ENCODE measurements at places on chromosomes 11 and 22.

DNA sequence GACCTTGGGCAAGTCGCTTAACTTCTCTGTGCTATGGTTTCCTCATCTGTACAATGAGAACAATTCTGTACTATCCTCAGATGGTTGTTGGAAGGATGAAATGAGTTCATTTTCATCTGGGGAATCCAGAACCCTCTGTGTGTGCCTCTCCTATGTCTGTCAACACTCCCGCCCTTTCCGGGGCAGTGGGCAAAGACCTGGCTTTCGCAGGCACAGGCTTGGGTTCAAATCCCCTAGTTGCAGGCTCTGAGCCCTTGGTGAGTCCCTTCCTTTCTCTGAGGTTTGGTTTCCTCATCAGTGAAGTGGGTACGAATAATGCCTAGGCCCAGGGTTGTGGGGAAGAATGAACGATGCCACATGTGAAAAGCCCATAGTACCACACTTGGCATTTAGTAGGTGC lies 6.0 kb downstream of the PNPLA5 start:
- DNase-seq: no peak

- DNase-seq: no peak
These were observed 38.8 kb upstream of the PHF21A start for GRCh38 chr11:46160100-46160499.

DNA sequence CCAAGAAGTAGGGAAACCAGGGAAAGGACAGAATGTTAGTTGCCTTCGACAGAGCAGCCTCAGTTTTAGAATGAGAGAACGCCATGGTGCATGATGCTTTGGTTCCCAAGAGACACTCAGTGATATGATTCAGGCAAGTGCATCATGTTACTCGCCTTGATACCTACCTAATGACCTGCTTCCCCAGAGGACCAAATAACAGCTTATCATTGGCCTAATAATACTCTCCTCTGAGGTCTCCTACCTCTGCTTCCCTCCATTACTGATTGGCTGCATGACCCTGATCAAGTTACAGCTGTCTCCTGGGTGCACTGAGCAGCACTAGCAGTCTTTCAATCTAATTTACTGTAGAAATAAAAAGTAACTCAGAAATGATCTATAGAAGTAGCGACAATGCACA lies 979.7 kb upstream of the FAT3 start:
- DNase-seq: no peak

DNA sequence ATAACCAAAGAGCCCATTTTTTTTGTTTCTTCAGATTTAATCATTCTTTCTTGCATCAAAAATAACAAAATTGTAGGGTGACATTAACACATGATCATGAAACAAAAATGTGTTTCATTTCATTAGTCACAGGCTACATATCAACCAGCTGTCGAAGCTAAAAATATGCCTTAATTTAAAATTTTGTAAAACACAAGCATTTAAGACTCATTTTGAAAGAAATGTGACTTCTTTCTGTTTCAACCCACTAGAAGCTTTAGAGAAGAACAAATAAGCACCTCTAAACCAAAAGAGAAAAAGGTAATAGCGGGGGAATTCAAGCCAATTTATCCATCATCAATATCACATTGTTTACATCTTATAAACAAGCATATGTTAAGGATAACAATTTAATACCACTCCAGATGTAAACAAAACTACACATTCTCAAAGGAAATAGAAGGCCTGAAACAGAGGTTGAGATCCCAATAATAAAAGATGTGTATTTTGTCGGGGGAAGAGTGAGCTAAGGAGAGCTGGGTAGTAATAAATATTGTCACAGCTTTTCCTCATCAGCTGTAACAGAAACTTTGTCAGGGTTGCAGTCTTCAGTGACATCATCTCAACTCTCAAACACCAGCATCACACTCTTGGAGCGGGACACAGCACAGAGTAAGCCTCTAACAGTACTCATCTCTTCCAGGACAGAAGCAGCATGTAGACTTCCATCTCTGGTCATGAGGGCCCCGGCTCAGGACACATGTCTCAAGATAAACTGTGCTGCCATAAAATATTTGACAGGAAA lies 42.0 kb downstream of the ALG9 start:
- DNase-seq: no peak

DNA sequence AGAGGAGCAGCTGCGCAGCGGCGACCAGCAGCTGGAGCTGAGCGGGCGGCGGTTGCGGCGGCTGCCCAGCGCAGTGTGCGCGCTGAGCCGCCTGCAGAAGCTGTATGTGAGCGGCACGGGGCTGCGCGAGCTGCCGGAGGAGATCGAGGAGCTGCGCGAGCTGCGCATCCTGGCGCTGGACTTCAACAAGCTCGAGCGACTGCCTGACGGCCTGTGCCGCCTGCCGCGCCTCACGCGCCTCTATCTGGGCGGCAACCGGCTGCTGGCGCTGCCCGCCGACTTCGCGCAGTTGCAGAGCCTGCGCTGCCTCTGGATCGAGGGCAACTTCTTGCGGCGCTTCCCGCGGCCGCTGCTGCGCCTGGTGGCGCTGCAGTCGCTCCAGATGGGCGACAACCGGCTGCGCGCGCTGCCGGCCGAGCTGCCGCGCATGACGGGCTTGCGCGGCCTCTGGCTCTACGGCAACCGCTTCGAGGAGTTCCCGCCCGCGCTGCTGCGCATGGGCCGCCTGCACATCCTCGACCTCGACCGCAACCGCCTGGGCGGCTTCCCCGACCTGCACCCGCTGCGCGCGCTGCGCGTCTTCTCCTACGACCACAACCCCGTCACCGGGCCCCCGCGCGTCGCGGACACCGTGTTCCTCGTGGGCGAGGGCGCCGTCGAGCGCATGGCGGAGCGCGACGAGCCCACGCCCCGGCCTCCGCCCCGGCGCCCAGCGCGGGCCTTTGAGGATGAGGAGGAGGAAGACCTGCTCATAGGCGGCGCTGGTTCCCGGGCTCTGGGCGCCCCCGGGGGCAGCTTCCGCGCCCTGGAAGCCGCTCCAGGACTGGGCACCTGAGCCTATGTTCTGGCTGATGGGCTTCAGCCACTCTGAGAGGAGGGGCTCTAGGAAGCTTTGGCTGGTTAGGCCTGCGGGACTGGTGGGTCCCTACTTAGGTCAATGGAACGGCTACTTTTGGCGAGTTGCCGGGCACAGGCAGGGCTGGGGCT lies 787 bp downstream of the LRRC10B start:
- peak; percentile 83 for DNase-seq

DNA sequence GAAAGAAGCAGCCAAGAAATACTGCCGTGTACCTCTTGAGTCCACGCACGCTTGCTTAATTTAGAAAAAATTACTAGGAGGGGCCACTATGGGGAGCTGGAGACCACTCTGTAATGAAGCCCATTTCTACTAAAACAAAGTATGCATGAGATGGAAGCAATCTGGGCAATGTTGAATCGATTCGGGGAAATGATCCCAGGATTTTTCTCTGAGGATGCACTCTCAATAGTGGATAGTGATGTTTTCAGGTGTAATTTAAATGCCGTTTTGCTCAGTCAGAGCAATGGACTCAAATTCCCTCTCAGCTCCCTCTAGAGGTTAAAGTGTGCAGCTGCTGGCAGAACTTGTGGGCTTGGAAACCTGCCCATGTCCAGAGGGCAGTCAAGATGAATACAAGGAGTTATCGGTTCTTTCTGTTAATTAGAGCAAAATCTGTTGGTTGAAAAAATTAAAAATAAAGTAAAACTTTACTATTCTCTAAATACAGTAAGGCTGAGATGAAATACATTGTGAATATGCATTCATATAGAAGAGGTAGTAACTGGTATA lies 64.1 kb downstream of the ME3 start:
- DNase-seq: peak; percentile 72

DNA sequence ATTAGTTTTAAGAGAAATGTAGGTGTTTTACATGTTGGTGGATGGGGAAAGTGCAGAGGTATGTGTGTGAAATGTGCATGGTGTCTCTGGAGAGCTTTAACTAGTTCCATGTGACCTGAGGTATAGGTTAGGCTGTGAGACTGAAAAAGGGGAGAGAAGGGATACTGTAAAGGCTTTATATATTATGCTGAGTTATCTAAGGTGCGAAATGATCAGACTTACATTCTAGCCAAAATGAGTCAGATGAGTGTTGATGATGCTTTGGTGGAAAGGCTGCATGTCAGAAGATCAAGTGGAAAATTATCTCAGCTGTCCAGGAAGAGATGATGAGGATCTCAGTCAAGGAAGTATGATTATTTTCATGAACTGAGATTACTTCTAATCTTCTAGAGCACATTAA lies 15.8 kb downstream of the ACAT1 start:
- DNase-seq: no peak

DNA sequence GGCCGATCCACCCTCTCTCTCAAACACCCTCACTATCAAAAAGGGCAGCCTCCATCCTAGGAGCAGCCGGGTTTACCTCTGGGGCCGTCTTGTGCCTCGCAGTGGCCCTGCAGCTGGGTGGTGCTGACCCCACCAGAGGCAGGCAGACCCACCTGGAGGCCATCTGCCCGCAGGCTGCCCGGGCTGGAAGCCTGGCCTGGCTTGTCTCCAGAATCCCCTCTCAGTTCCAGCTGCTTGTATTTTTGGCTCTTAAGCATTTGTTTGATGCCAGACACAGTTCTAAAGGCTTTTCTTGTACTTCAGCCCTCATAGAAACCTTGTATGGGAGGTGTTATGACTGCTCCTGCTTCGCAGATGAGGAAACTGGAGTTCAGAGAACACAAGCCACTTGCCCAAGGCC lies 4.2 kb upstream of the NFAM1 start:
- no peak for DNase-seq

GRCh38 chr11:76805206-76805913 lies 22.2 kb downstream of the TSKU start:
- no peak for DNase-seq

GRCh38 chr11:101617735-101618332 lies 34.0 kb upstream of the TRPC6 start:
- DNase-seq: no peak

- no peak for DNase-seq
These were observed 40.3 kb downstream of the TTC28 start for GRCh38 chr22:28639321-28639720.

- DNase-seq: no peak
These were observed 43.9 kb upstream of the SWAP70 start for GRCh38 chr11:9619971-9620370.

- no peak for DNase-seq
These were observed 36.0 kb downstream of the FAM83F start for GRCh38 chr22:40030758-40031095.

GRCh38 chr11:79150966-79151365 lies 289.9 kb downstream of the TENM4 start:
- DNase-seq: no peak

- DNase-seq: no peak
These were observed 1.7 kb upstream of the THRSP start for GRCh38 chr11:78061921-78062311.

DNA sequence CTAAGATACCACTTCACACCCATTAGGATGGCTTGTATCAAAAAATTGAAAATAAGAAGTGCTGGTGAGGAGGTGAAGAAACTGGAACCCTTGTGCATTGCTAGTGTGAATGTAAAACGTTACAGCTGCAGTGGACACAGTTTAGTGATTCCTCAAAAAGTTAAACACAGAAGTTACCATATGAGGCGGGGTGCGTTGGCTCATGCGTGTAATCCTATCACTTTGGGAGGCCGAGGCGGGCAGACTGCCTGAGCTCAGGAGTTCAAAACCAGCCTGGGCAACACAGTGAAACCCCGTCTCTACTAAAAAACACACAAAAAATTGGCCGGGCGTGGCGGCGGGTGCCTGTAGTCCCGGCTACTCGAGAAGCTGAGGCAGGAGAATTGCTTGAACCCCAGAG lies 43.5 kb downstream of the SGSM3 start:
- DNase-seq: no peak

DNA sequence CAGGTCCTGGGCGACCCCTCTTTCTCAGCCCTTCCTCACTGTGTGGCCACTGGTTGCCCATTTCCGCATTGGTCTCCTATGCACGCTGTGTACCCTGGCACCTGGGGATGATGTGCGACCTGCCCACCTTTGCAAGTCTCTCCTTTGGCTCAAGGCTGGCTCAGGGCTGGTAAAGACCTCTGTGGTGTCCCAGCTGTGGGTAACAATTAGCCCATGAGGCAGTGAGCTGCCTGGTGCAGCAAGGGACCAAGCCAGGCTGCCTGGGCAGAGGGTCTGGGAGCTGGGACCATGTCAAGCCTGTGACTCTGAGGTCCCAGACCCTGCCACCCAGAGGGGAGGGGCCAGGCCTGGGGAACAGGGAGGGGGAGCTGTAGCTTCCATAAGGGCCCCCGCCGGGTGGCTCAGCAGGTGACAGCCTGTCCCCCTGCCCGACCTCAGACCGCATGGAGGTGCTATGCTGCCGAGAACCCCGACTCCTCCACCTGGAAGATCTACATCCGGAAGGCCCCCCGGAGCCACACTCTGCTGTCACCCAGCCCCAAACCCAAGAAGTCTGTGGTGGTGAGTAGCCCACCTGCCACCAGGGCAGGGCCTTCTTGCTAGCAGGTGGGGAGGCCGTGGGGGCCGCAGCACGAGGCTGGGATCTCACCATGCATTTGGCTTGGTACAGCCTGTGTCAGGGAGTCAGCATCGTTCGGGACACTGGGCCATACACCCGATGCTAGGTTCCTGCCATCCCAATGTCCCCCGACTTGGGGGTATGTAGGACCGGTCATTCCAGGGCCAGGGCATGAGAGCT lies 112.5 kb downstream of the KCNQ1OT1 start:
- no peak for DNase-seq

DNA sequence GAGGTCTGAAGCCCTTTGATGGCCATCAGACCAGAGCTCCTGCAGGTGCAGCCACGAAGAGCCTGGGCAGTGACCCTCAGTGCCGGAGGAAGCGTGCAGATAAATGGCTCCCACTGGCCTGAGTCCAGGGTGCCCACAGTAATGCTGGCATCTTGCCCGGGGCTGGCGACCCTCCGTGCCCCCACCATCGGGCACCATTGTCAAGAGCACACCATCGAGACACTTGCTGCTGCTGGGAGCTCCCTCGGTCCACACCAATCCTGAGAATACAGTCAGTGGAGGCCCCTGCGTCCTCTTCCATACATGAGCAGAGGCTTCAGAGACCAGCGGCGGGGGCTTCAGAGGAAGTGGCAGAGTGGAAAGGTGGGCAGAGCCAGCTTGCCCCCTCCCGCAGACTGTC lies 1448.3 kb downstream of the BRD1 start:
- DNase-seq: no peak

GRCh38 chr11:126791446-126791845 lies 209.1 kb downstream of the KIRREL3 start:
- DNase-seq: no peak

DNA sequence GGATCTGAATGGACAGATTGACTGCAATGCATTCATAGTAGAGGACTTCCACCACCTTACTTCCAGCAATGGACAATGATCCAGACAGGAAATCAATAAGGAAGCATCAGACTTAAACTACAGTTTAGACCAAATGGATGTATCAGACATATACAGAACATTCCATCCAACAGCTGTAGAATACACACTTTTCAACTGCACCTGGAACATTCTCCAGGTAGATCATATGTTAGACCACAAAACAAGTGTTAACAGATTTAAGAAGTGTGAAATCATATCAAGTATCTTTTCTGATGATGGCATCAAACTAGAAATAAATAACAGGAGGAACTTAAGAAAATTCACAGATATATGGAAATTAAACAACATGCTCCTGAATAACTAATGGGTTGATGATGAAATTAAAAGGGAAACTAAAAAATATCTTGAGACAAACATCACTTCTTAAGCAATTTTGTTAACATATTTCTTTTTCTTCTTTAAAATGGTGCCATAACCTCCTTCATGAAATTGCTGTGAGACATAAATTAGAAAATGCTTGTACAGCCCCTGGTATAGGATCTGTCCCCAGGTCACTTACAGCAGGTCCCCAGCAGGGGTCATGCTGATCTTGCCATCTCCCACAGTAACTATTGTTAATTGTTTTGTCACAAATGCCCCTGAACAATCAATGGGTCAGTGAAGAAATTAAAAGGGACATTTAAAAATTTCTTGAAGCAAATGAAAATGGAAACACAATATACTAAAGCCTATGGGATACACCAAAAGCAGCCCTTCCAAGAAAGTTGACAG lies 100.0 kb upstream of the OR4B1 start:
- no peak for DNase-seq
